ENCODE measurements at places on chromosomes 2 and 18.
A peak's percentile ranks its signal among the peaks of the same experiment; 100 is the strongest.

- no peak for DNase-seq
Observed at GRCh38 chr2:219448776-219449341, 14.2 kb downstream of the SPEG start.

- DNase-seq = no peak
Observed at GRCh38 chr18:79496237-79496977, 100.7 kb downstream of the NFATC1 start.

DNA sequence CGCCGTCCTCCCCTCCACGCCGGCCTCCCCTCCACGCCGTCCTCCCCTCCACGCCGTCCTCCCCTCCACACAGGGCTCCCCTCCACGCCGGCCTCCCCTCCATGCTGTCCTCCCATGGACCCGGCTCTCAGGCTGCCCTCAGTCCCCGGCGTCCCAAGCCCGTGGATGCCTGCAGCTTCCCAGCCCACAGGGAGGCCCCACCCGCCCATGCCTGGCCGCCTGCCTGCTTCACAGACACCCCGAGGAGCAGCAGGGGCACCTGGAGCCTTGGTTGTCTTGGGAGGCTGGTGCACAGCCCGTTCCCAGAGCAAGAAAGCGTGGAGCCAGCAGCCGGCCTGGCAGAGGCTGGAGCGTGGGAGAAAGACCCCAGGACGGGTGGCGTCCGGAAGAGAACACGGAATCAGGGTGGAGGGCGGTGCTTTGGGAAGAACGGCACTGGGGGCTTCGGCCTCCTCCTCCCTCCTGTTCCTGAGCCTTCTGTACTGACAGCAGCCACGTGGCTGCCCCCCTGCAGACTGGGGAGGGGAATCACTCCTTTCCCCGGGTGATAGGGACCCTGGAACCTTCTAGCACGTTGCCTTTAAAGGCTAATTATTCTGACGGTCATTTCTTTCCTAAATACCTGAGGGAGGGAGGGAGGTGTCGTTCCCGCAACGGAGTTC is 26.2 kb upstream of the KCNG2 start:
- DNase-seq = no peak

DNA sequence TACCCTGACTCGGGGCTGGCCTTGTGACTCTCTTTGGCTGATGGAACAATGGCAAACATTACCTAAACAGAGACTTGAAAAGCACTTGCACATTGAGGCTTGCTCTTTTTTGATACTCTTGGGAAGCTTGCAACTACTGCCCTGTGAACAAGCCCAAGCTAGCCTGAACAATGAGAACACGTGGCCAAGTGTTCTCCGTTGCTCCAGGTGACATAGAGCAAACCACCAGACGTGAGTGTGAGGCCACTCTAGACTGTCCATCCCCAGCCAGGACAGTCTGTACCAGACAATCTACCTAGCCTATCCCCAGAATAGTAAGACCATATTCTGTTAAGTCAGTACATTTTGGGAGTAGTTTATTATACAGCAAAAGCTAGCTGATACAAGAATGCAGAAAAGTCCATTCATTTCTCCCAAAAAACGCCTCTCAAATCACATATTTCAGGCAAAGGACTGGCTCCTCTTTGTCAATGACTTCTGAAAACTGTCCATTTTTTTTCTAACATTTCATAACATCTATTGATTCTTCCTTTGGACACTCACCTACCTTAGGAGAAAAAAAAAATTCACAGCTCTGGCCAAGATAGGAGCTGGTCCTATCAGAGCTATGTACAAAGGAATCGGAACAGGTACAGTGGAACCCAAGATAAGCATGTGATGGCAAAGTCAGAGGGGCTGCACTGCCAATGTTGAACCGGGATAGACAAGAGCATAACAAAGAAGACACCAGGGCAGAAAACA is 142.1 kb upstream of the PKDCC start:
- DNase-seq = no peak

DNA sequence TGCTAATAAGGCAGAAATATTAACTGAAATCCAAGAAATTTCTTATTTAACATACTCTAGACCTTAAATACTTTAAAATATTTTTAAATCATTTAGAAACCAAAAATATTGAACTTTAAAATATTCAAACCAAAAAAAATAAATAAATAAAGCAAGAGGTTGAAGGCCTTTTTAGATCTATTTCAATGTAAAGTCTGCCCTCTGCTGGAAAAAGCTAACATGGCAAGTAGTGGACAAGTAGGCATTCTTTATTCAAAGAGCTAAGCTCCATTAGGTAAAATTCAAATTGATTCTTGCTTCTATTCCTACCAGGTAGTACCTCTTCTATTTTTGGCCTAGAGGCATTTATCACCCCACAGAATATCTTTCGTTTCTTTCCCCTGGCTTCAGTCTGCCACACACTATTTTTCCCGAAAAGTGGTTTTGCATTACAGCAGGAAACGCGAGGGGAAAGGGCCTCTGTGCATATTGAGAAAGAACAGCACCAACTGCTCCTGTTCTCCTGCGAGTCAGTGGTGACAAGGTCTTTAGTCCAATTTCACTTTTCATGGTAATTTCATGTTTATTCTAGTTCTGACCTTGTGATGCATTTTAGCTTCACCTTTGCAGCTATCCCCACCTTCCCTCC is 20.4 kb downstream of the IFIH1 start:
- peak; percentile 55 for DNase-seq

DNA sequence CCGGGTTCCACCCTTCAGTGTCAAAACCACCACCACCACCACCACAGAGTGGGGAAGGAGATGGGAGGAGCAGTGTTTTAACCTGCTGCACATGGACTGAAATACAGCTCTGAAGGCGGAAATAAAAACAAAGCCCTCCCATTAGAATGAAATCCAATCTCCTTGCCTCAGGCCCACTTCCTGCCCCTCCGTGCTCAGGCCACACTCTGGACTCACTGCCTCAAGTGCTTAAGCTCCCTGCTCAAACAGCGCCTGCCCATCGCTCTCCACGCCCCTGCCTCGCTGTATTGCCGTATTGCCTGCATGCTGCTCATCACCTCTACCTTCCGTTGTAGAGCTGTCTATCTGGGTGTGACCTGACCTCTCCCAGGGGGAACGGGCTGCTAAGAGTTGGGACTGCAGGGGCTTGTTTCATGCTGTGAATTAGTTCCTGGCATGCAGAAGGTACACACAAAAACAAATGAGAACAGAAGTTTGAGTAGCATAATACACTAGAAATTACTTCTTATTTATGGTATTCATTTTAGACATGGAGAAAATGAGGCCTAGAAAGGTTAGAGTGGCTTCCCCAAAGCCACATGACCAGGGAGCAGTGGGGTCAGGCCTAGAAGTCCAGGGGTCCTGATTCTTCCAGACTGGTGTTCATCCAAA is 31.6 kb upstream of the NEB start:
- DNase-seq = no peak

- DNase-seq = no peak
Observed at GRCh38 chr2:204401114-204401513, 144.2 kb upstream of the PARD3B start.

- DNase-seq = no peak
Observed at GRCh38 chr2:112272669-112273068, 2.7 kb upstream of the ZC3H6 start.

DNA sequence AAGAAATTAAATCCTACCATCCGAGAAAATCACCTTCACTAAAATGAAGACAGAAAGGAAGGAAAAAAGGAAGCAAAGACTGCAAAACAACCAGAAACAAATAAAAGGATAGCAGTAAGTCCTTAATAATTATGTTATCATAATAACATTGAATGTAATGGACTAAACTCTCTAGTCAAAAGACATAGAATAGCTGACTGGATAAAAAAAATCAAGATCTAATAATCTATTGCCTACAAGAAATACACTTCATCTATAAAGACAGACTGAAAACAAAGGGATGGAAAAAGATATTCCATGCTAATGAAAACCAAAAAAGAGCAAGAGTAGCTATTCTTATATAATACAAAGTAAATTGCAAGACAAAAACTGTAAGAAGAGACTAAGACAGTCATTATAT is 48.5 kb upstream of the SGPP2 start:
- DNase-seq = no peak

- no peak for DNase-seq
Observed at GRCh38 chr2:29806461-29806860, 114.9 kb downstream of the ALK start.

DNA sequence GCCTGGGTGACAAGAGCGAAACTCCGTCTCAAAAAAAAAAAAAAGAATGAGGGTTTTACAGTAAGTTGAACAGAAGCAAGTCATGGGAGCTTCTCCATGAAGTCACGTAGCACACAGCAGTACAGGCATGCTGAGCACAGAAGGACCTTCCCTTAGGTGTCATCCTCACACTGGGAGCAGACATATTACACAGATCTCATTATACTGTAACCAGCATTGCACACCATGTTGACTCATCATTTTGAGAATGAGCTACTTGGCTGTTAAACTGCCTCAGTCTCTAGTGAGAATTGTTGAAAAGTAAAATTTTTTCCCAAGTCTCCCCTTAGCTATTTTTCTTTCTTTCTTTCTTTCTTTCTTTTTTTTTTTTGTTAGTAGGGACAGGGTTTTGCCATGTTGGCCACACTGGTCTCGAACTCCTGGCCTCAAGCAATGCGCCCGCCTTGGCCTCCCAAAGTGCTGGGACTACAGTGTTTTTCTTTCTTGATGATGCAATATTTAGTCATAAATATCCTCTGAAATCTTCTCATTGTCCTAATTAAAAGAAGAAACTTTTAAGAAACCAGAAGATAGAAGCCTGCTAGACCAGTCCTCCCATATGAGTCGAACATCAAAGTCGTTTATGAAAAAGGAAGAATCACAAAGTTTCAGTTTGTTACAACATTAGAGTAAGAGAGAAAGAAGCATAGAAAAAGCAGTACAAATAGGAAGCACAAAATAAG is 37.9 kb upstream of the PPP1CB start:
- DNase-seq = no peak

DNA sequence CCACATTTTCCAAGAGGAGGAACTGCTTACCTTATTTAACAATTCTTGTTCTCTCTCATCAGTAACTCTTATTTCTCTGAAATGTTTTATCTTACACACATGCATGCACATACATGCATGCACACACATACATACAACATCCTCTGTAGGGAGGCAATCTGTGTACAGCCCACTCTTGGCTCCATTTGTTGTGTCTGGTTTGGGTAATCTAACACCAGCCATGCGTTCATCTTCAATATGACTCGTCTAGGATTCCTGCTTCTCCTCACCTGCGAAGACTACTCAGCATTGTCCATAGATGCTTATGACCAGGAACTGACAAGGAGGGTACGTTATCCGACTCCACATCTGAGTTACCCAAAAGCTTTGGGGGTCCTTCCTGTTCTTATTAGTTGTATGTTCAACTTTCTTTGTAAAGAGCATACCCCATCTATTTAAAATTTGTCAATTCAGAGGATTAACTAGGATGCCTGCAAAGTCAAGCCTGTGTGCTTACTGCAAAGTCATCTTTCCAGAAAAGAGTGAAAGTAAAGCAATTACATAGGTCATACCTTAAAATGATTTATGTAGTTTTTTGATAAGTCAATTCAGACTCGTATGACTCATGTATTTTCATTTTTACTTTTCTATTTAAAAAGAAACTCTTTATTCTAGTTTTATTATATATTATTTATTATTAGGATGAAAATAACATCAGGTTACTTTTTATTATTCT is 18.2 kb downstream of the LYPD6B start:
- no peak for DNase-seq
